ENCODE measurements at places on chromosomes 4 and X.
A peak's percentile ranks its signal among the peaks of the same experiment; 100 is the strongest.

- no peak for DNase-seq
Observed at GRCh38 chr4:156771171-156771837, 200.3 kb downstream of the PDGFC start.

GRCh38 chrX:9708923-9709553 lies 56.6 kb downstream of the GPR143 start:
- peak; percentile 61 for DNase-seq

GRCh38 chr4:141307241-141307689 lies 86.6 kb downstream of the ZNF330 start:
- peak; percentile 36 for DNase-seq

- DNase-seq, result no peak
Observed at GRCh38 chr4:40822420-40823166, 72.8 kb downstream of the NSUN7 start.

DNA sequence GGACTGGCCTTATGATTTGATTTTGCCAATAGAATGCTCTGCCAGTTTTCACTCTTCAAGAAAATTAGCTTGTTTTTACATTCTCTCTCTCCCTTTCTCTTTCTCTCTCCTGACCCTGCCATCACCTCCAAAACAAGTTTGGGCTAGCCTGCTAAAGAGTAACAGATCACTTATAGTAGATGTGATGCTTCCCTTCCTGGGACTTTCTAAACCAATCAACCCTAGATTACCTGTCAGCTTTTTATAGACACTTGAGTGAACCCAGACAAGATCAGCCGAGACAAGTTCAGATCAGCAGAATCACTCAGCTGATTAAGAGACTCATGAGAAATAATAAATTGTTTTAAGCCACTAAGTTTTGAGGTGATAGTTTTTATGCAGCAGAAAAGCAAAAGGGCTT lies 521.2 kb downstream of the ANKRD50 start:
- no peak for DNase-seq

- DNase-seq, result no peak
Observed at GRCh38 chr4:76177709-76178108, 29.5 kb upstream of the NUP54 start.

DNA sequence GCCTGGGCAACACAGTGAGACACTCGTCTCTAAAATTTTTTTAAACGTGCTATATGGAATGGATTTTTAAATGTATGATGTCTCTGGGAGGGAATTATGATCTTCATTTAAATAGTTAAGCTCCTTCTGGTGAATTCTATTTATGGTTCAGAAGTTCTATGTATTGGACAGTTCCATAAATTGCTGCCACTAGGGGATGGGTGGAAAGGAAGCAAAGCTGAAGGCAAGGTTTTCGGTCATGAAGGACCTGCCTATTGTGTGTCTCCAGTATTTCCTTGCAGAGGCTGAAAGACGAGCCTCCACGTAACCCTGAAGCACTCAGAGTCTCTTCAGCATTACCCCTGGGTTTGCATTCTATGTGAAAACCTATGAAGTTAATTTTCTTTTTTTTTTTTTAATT lies 451.5 kb upstream of the FAT1 start:
- no peak for DNase-seq
